Metanephros (tissue), 2 donors: ENCODE measurements at places on chromosomes 5 and 9. TPM values are rescaled to one million over a fixed set of nuclear protein-coding genes. Genes with fewer than 3 reads are reported as not detected.

Gene SLCO6A1
- not detected for total RNA-seq

Gene SLC22A4
- total RNA-seq = 4.3 TPM

Gene SLC9A3
- 44.5 TPM for total RNA-seq

Gene PROB1
- total RNA-seq = 11.2 TPM

Gene ADAMTSL2
- 8.9 TPM for total RNA-seq

Gene CFAP90
- total RNA-seq = 3.2 TPM

Gene ADAMTS19
- total RNA-seq = 8.5 TPM

Gene CDC25C
- 5.1 TPM for total RNA-seq

Gene ACER2
- total RNA-seq = 14.8 TPM

Gene CDH12
- total RNA-seq = 4.7 TPM

Gene NR2F1
- total RNA-seq = 292 TPM

Gene PPIC
- total RNA-seq = 30.5 TPM

Gene XRCC4
- 7.6 TPM for total RNA-seq

Gene CSF1R
- 39.5 TPM for total RNA-seq

Gene EPB41L4B
- 10.5 TPM for total RNA-seq

Gene CACNA1B
- 0.41 TPM for total RNA-seq

Gene RNF224
- total RNA-seq = 0.70 TPM

Gene RNF180
- total RNA-seq = 20.1 TPM

Gene SPINK13
- total RNA-seq = not detected

Gene ENC1
- total RNA-seq = 180 TPM

Gene GMCL2
- total RNA-seq = not detected

Gene LCN15
- not detected for total RNA-seq

Gene FRMPD1
- total RNA-seq = 2.1 TPM

Gene PPP3R2
- 0.23 TPM for total RNA-seq

Gene BHMT2
- 31.5 TPM for total RNA-seq

Gene TSC1
- total RNA-seq = 63.8 TPM

Gene PCAT7
- 0.06 TPM for total RNA-seq

Gene CD274
- total RNA-seq = 2.7 TPM

Gene ADAMTS16
- 93.6 TPM for total RNA-seq

Gene PDLIM4
- total RNA-seq = 25.9 TPM

Gene GNA14
- total RNA-seq = 21.1 TPM

Gene FGF18
- total RNA-seq = 1.6 TPM

Gene IL9
- total RNA-seq = not detected

Gene FIBCD1
- 0.29 TPM for total RNA-seq

Gene HTR1A
- 0.23 TPM for total RNA-seq

Gene FOXD4L3
- total RNA-seq = not detected

Gene SEC61B
- 60.8 TPM for total RNA-seq

Gene COL15A1
- 107 TPM for total RNA-seq

Gene MAN2A1
- 79.9 TPM for total RNA-seq

Gene ACOT12
- 1.3 TPM for total RNA-seq

Gene GPX8
- total RNA-seq = 38.3 TPM

Gene PCDHA12
- total RNA-seq = 0.35 TPM

Gene TAS2R1
- total RNA-seq = not detected

Gene LCN9
- total RNA-seq = not detected

Gene SLC4A9
- total RNA-seq = 21.8 TPM

Gene BAAT
- 0.06 TPM for total RNA-seq

Gene HAVCR2
- 13.0 TPM for total RNA-seq

Gene CYLC2
- total RNA-seq = not detected

Gene SPINK6
- total RNA-seq = not detected

Gene AHRR
- total RNA-seq = 6.4 TPM

Gene KIF24
- total RNA-seq = 5.6 TPM

Gene PLPP7
- 29.5 TPM for total RNA-seq

Gene ABCA2
- total RNA-seq = 39.4 TPM

Gene MINAR2
- total RNA-seq = not detected

Gene PCDHGB2
- 8.8 TPM for total RNA-seq

Gene PCDHB11
- total RNA-seq = 8.5 TPM
